ENCODE measurements at places on chromosomes 6 and 20.

DNA sequence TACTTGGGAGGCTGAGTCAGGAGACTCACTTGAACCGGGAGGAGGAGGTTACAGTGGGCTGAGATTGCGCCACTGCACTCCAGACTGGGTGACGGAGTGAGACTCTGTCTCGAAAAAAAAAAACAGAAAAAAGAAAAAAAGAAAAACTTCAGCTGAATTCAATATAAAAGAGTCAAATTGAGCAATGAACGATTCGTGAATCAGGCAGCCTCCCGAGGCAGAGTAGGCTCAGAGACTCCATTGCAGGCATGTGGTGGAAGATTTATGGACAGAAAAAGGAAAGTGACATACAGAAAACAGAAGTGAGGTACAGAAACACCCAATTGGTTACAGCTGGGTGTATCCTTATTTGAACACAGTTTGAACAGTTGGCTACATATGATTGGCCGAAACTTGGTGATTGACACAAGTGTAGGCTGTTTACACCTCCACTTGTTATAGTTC, 56.3 kb downstream of the HLA-DPB1 start:
- H3K27ac ChIP-seq, result no peak overlapping the region
- H3K27me3 ChIP-seq, result peaks cover 2% of the 10 kb centered on the region
- H3K4me1 ChIP-seq, result peaks cover 32% of the 10 kb centered on the region
- H3K36me3 ChIP-seq, result no peaks in the 10 kb centered on the region
- no peak overlapping the region for H3K4me3 ChIP-seq
- no peak for DNase-seq

DNA sequence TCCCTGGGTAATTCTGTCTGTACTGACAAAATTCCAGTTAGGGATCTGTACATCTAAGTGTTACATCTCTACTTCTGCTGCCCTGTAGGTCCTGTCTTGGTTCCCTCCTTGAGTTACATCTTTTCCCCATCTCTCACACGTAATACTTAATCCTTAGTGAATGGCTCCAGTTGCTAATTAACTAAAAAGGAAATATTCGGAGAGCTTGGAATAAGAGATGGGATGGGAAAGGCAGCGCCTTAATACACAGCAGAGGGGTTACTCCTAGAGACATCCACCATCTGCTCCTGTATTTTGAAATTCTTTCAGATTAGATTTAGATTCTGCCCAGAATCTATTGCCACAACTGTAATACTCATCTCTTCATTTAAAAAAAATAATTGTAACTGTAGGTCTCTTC, 384.0 kb downstream of the SAMD5 start:
- H3K36me3 ChIP-seq, result no peaks in the 10 kb centered on the region
- no peak overlapping the region for H3K27ac ChIP-seq
- no peaks in the 10 kb centered on the region for H3K27me3 ChIP-seq

- H3K4me1 ChIP-seq, result peaks cover 21% of the 10 kb centered on the region
- no peak for DNase-seq
- no peaks in the 10 kb centered on the region for H3K36me3 ChIP-seq
- H3K27ac ChIP-seq, result no peak overlapping the region
Measured at GRCh38 chr20:5488823-5489222, 172.1 kb upstream of the PROKR2 start.

DNA sequence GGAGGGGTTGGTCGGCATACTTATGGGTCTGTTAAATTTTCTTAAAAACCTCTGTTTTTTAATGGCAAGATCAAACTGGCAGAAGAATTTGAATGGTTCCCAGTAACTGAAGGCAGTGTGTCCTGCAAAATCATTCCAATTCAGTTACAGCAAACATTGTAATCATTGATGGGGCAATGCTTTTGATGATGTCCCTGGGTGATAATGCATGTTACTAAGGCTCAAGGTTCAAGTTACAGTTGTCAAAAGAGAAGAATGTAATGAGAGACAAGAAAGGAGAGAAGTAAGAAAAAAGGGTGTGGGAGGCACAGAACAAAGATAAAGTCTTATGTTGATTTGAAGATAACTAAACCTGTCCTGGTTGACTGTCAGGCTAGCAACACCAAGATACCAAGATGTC, 54.9 kb downstream of the CEP162 start:
- H3K36me3 ChIP-seq, result peaks cover 3% of the 10 kb centered on the region
- no peak for DNase-seq
- no peaks in the 10 kb centered on the region for H3K27me3 ChIP-seq
- H3K4me1 ChIP-seq, result no peaks in the 10 kb centered on the region

GRCh38 chr20:10357974-10358373, 76.0 kb downstream of the MKKS start:
- DNase-seq, result no peak
- peaks cover 6% of the 10 kb centered on the region for H3K4me1 ChIP-seq
- no peak overlapping the region for H3K4me3 ChIP-seq

GRCh38 chr6:170134031-170134470, 156.8 kb downstream of the DLL1 start:
- no peaks in the 10 kb centered on the region for H3K36me3 ChIP-seq
- H3K27ac ChIP-seq, result no peak overlapping the region
- peaks cover 1% of the 10 kb centered on the region for H3K27me3 ChIP-seq
- no peak for DNase-seq
- H3K4me3 ChIP-seq, result no peak overlapping the region

DNA sequence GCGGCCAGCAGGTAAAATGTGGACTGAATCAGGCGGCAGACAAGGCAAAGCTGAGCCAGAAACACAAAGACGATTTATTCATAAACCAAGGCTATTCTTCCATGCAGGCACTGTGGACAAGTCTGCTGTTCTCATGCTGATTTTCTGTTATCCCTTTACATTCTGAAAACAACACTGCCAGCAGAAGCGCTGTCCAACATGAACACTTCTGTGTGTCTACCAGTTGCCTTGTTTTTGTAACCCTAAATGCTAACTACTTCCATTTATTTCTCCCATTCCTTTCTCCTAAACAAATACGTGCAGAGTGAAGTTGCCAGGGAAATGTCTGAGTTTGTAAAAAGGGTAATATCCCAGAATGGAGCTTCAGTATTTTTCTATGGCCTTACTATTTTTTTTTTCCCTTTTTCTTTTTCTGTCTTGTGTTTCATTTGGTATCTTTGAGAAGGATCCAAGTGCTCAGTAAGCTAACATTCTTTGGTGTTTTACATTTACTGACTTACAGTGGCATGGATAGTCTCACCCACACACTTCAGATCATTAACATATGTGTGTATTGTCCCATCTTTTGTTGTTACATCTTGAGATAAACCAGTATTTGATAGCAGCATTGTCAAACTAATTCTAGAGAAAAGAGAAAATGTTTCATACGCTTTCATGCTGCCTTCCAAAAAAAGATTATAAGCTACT, 1308.9 kb upstream of the MAP3K7 start:
- no peak overlapping the region for H3K4me3 ChIP-seq
- no peaks in the 10 kb centered on the region for H3K4me1 ChIP-seq
- no peak overlapping the region for H3K27ac ChIP-seq
- no peak for DNase-seq
- no peaks in the 10 kb centered on the region for H3K27me3 ChIP-seq

DNA sequence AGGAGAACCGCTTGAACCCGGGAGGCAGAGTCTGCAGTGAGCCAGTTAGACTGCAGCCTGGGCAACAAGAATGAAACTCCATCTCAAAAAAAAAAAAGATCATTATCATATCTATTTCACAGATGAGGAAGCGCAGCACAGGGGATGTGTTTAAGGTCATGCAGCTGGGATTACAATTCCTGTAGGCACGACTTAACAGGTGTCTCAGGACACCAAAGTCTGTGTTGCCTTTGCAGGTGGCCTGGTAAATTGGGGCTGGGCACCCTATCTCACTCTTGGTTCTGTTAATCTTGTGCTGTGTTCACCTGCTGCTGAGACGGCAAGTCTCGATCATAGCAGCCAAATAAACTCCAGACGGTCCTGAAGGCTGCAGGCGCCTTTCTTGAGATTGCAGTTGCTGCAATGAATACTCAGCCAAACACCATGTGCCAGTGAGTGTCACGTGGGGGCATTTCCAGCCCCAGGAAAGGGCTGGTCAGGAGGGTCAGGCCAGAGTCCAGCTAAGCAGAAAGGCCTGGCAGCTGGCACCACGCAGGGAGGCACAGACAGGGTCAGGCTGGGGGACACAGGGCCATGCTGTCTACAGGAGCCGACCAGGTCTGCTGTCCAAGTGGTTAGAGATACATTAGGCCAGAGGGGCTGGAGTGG, 55.8 kb downstream of the FGD2 start:
- no peaks in the 10 kb centered on the region for H3K36me3 ChIP-seq
- H3K27ac ChIP-seq, result no peak overlapping the region
- no peak for DNase-seq
- peaks cover 4% of the 10 kb centered on the region for H3K4me1 ChIP-seq
- H3K4me3 ChIP-seq, result no peak overlapping the region
- H3K27me3 ChIP-seq, result peaks cover 2% of the 10 kb centered on the region

- H3K4me1 ChIP-seq, result peaks cover 60% of the 10 kb centered on the region
- H3K4me3 ChIP-seq, result no peak overlapping the region
- peaks cover 2% of the 10 kb centered on the region for H3K36me3 ChIP-seq
- H3K27me3 ChIP-seq, result peaks cover 18% of the 10 kb centered on the region
- no peak overlapping the region for H3K27ac ChIP-seq
Measured at GRCh38 chr6:14659841-14660240, 542.3 kb downstream of the CD83 start.

Data from activated T-helper 1 cell treated with anti-CD3 and anti-CD28 coated beads, Interleukin-12 subunit alpha, Interleukin-12 subunit beta, Interleukin-2, Interleukin-4 antibody, amounts not matched to agents 30 ng/mL and 10 ng/mL and 1 ng/mL, durations not matched to agents 14 hours and 24 hours and 36 hours (primary cell).